Glutamatergic neuron (in vitro differentiated cells): ENCODE measurements at places on chromosomes 7 and 10. TPM values are rescaled to one million over a fixed set of nuclear protein-coding genes. Genes with fewer than 3 reads are reported as not detected.
A peak's percentile ranks its signal among the peaks of the same experiment; 100 is the strongest.

- H3K4me3 ChIP-seq, result no peak overlapping the region
- no peak for DNase-seq
- H3K4me1 ChIP-seq, result peaks cover 7% of the 10 kb centered on the region
- H3K36me3 ChIP-seq, result no peaks in the 10 kb centered on the region
Measured at GRCh38 chr7:80967917-80968297, 49.1 kb upstream of the SEMA3C start.

The MRC1 gene
- 7.9 TPM for total RNA-seq

GRCh38 chr10:116146372-116147140, 126.5 kb downstream of the GFRA1 start:
- H3K27ac ChIP-seq, result peak overlapping the region; percentile 99
- peaks cover 25% of the 10 kb centered on the region for H3K27me3 ChIP-seq
- H3K36me3 ChIP-seq, result peaks cover 1% of the 10 kb centered on the region

DNA sequence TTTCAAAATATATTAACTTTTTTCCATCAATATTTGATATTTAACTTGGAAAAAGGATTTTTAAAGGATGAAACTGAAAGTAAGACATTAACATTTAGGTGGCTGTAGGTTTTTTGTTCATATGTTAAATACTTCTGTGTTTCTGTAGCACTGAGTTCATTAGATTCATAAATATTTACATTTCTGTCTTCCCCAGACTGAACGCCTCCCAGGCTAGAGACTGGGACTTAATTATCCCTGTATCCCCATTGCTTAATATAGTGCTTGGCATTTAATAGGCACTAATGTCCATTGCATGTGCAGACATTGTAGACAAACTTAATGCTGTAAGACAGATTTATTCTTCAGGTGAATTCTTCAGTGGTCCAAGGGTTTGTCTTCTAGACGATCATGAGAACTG, 7.4 kb downstream of the PTPN12 start:
- H3K4me1 ChIP-seq, result peaks cover 35% of the 10 kb centered on the region
- H3K27ac ChIP-seq, result no peak overlapping the region
- H3K27me3 ChIP-seq, result peaks cover 2% of the 10 kb centered on the region

DNA sequence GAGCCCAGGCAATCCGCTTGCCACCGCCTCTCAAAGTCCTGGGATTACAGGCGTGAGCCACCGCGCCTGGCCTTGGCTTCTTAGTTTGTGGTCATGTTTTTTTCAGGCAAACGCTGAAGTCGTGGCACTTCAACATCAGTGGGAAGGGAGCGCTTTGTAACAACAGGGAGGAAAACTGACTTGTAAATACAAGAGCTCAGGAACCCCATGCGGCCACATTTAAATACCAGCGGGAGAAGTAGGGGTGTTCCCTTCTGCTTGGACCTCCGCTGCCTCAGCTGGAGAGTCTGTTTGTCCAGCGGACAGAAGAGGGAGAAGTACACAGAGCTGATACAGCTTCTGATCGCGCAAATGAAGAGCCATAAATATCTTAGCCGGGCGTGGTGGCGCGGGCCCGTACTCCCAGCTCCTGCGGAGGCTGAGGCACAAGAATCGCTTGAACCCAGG, 108.7 kb upstream of the KMT2C start:
- no peaks in the 10 kb centered on the region for H3K36me3 ChIP-seq
- H3K27me3 ChIP-seq, result peaks cover 2% of the 10 kb centered on the region
- H3K27ac ChIP-seq, result no peak overlapping the region
- peaks cover 7% of the 10 kb centered on the region for H3K4me1 ChIP-seq

DNA sequence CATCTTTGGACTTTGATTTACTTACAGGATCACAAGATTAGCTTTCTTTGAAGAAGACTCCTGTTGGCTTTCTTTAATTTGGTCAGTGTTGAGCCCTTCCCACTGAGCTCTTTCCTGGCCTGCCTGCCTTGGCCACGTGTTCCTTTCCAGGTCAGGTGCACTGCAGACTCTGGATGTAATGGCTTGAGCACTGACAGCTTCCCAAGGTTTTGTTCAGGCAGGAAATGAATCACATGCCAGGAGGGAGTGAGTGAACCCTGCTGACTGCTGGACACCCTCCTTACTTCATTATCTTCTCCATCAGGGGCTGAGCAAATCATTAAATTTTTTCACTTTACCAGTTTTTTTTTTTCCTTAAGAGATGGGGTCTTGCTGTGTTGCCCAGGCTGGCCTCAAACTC, 29.8 kb downstream of the SNX10 start:
- no peaks in the 10 kb centered on the region for H3K27me3 ChIP-seq
- DNase-seq, result no peak
- no peak overlapping the region for H3K27ac ChIP-seq
- H3K36me3 ChIP-seq, result no peaks in the 10 kb centered on the region
